ENCODE measurements at places on chromosomes 4 and X.

- DNase-seq: no peak
Measured at GRCh38 chr4:11976726-11977263, 548.1 kb upstream of the HS3ST1 start.

GRCh38 chr4:6562931-6563901 is 11.8 kb upstream of the MAN2B2 start:
- no peak for DNase-seq

DNA sequence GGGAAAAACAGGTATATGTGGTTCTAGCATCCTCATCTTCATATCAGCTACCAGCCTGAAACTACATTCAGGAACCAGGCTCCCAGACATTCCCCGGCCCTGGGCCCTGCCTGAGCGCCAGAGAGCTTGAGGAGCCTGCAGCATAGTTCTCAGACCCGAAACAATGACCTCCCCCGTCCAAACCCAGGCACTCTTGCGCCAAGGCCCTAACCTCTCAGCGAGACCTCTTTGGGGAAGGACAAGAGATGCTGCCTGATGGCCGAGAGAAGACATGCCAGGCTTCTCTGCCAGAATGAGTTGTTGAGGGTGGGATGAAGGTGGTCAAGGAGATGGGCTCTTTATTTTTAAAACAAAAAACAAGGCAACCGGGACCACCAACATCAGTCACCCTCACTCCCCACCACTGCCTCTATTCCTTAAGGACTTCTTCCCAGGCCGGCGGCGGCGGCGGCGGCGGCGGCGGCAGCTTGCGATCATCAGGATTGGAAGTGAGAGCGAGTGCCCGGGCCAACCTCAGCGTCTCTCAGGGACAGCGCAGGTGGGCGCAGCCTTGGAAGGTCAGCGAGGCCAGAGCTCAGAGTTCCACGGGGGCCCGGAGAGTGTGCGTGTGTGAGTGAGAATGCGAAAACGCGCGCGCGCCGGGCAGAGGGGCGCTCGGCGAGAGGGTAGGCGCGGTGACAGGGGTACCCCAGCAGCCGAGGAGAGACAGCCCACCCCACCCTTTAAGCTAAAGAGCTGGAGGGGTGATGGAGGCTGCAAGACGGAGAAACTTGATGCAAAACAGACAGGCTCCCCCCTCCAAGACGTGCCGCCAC is 601 bp downstream of the INPP4B start:
- no peak for DNase-seq

DNA sequence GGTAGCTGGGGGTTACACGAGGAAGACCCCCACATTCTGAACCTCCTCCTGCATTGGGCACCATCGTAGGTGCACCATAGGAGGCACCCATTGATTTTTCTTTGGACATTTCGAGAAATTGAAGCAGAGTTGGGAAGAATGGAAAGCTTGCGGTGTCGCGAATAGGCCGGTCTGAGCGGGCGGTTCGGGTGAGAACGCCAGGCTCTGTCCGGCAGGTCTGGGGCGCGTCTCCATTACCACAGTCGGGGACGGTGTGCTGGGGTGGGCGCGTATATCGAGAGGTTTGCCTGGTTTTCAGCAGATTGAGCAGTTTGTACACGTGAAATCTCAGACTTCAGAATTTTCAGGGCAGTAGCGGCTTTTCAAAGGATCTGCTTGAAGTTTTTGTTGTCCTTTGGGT is 560 bp downstream of the PASD1 start:
- no peak for DNase-seq

GRCh38 chr4:15065516-15065915 is 63.2 kb downstream of the CPEB2 start:
- no peak for DNase-seq

- DNase-seq: no peak
Measured at GRCh38 chr4:71785959-71786358, 2.1 kb upstream of the GC start.

DNA sequence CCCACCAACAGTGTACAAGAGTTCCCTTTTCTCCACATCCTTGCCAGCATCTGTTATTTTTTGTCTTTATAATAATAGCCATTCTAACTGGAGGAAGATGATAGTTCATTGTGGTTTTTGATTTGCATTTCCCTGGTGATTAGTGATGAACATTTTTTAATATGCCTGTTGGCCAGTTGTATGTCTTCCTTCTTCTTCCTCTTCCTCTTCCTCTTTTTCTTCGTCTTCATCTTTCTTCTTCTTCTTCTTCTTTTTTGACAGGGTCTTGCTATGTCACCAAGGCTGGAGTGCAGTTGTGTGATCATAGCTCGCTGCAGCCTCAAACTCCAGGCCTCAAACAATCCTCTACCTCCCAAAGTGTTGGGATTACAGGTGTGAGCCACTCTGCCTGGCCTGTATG is 87.4 kb downstream of the CCDC160 start:
- DNase-seq: no peak

GRCh38 chr4:89922848-89923416 is 28.3 kb downstream of the MMRN1 start:
- DNase-seq: no peak

GRCh38 chr4:9970399-9971011 is 50.8 kb downstream of the SLC2A9 start:
- no peak for DNase-seq

GRCh38 chr4:74092957-74093356 is 6.0 kb downstream of the CXCL2 start:
- no peak for DNase-seq

- no peak for DNase-seq
Measured at GRCh38 chr4:113109106-113109718, 59.8 kb downstream of the ANK2 start.

DNA sequence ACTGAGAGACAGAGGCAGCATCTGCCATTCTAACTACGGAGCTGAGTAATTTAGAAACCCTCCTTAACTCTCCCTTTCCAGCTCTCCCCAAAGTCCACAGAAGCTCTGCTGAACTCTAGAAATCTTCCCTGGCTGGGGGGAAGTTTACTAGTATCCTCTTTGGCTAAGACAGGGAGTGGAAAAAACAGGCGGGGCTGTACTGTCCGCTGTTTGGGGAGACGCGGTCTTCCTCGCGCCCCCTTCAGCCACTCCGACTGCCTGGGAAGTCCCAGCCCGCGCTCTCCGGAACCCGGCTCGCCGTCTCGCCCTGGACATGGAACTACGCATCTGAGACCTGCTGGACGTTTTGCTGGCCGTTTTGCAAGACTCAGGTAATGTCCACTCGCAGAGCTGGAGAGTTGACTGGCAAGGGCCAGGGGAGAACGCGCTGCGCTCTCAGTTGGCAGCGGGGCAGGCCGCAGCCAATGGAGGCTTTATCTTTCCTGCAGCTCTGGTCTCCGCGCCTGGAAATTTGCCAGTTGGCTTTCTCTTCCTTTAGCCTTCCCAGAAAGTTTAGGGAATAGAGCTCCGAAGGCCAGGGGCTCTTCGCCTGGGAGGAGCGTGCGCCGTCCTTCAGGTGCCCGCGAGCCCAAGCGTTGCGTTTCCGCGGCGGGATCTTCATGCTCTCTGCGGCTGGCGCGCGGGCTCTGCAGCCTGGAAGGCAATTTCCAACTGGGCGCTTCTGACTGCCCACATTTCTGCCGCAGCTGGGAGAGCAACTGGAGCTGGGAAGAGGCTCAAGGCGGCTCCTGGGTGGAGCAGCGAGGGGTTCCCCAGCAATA is 892 bp downstream of the IL1RAPL2 start:
- DNase-seq: no peak

DNA sequence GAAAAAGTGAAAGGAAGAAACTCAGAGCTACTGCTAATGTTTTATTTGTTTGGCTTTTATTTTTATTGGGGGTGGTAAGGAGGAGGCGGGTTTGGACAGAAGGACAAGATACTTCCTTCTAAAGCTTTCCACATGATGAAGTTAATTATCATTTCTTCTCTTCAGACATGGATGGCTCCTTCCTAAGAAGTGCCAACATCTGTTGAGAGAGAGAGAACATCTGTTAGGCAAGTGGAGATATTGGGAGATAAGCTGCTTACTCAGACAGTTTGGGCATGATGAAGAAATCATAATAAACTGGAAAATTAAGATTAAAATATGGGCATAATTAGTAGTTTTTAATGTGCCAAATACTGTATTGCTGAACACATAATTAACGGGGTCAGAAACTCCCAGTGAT is 535.7 kb upstream of the INTU start:
- DNase-seq: no peak

GRCh38 chr4:995311-996026 is 2.3 kb upstream of the SLC26A1 start:
- no peak for DNase-seq

GRCh38 chr4:173500841-173501591 is 29.0 kb downstream of the HAND2 start:
- no peak for DNase-seq

DNA sequence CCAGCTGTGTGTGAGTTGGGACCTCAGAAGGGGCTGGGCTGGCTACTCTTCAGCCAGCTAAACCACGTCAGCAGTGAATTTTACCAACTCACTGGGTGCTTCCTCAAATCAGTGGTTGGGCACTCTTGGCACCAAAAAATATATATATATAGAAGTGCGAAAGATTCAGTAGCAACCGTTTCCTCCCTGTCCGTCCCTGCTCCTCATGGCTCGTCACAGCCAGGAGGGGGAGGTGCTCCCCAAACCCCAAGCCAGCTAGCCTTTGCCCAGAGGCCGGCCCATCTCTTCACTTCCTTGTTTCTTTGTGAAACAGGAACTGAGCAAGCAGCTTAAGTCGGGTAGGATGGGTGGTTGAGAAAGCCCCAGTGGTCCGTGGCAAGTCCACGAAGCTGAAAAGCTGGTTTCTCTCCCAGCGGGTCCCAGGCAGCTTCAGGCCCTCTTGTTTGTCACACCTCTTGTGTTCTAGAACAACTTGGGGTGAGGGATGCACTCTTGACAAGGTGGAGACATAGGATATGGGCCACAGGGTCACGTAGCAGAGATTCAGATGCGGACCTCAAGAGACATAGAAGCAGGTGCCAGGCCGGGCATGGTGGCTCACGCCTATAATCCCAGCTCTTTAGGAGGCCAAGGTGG is 6.8 kb upstream of the SASH3 start:
- no peak for DNase-seq

DNA sequence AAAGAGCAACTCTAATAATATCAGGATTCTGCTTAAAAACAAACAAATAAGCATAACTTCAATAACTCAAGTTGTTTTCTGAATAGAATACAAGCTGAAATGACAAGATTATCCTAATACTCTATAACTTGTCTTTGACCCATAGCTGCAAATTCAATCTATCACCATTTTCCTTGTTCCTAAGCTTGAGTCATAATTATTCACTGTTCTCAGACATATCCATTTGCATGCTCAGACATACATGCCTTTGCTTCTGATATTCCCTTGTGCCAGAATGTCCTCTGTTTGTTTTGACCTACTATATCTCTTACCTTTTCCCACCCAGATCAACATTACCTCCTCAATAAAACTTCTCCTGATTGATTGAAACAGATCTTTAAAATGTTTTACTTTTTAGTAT is 109.7 kb downstream of the SNCA start:
- DNase-seq: no peak

- DNase-seq: no peak
Measured at GRCh38 chr4:101931619-101932018, 141.1 kb downstream of the BANK1 start.

GRCh38 chrX:109840585-109840984 is 107.5 kb upstream of the ACSL4 start:
- no peak for DNase-seq

GRCh38 chr4:113673450-113673849 is 88.1 kb downstream of the CAMK2D start:
- DNase-seq: no peak

DNA sequence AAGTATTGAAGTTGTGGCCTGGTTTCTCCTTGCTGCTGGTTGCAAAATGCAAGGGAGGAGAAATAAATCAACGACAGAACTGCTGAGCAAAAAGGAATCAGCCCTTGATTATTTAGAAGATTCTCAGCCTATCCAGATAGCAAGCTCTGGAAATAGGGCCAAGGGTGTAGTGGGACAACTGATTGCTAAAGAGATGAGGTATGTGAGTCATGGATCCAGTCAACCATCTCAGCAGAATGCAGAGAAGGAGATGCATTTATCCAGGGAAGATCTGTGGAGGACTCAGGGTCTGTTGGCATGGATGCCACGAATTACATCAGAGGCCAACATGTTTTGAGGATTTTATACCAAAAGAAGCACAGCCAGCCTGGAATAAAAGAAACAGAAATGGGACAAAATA is 36.7 kb downstream of the FOXR2 start:
- DNase-seq: no peak

DNA sequence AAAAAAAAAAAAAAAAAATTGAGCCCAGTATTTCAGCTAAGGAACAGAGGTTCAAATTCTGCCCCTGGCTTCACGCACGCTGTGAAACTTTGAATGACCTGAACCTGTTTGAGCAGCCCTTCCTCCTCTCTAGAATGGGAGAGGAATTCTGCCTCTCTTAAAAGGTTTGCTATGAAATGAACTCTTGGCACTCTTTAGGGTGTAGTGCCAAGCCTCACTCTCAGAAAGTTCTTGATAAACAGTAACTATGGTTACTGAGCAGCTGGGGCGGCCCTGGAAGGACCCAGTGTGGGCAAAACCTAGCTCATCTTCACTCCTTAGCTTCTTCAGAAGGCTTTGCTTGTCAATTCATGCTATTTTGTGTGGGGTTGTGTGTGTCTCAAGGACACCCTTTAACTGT is 73.7 kb downstream of the GEMIN8 start:
- DNase-seq: no peak

- DNase-seq: no peak
Measured at GRCh38 chr4:73224886-73225285, 33.7 kb downstream of the ANKRD17 start.

GRCh38 chrX:41734530-41734929 is 10.5 kb downstream of the GPR82 start:
- no peak for DNase-seq

DNA sequence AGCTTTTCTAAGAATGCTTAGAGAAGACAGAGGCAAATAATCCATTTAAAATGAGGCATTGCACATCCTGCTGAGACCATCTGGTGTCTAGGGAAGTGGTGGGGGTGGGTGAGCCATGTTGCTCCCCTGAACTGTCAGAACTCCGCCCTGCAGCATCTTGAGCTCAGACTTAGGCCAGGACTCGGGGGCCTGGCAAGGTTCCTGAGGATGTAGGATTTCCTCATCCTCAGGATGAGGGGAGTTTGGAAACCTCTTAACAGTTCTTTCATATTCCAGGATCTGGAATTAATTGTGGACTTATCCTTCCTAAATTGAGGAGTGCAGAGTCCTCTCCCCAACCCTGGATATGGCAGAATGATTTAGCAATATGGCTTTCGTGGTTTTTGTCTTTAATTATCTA is 6.6 kb downstream of the TLL1 start:
- no peak for DNase-seq

- no peak for DNase-seq
Measured at GRCh38 chr4:162017863-162018262, 145.9 kb downstream of the FSTL5 start.

All from stimulated activated CD4-positive, alpha-beta T cell treated with anti-CD3 and anti-CD28 coated beads, Interleukin-1b, Interleukin-23, amount 100 ng/mL, for 24 hours (primary cell).